Bronchial smooth muscle cell (primary cell): ENCODE measurements at places on chromosomes 6 and 20. TPM values are rescaled to one million over a fixed set of nuclear protein-coding genes. Genes with fewer than 3 reads are reported as not detected.

TNF gene
- total RNA-seq = not detected in 2 replicates

TMEM74B gene
- total RNA-seq = not detected in 2 replicates

KCNQ5 gene
- total RNA-seq = 0.32 and 0.34 TPM in 2 replicates

TMEM200A gene
- 26.3 and 31.3 TPM in 2 replicates for total RNA-seq

LPIN3 gene
- total RNA-seq = 4.6 and 5.4 TPM in 2 replicates
